ENCODE measurements at places on chromosomes 12 and 14. TPM values are rescaled to one million over a fixed set of nuclear protein-coding genes. Genes with fewer than 3 reads are reported as not detected.

PLEKHD1 gene
- total RNA-seq, result 0.20 TPM

STXBP6 gene
- total RNA-seq, result 20.1 TPM

NGB gene
- total RNA-seq, result not detected

GARIN6 gene
- total RNA-seq, result not detected

PLEKHH1 gene
- 5.2 TPM for total RNA-seq

NTN4 gene
- 58.6 TPM for total RNA-seq

GRCh38 chr14:64232095-64232838 lies 61.9 kb downstream of the ESR2 start:
- DNase-seq, result peak; percentile 61

DNA sequence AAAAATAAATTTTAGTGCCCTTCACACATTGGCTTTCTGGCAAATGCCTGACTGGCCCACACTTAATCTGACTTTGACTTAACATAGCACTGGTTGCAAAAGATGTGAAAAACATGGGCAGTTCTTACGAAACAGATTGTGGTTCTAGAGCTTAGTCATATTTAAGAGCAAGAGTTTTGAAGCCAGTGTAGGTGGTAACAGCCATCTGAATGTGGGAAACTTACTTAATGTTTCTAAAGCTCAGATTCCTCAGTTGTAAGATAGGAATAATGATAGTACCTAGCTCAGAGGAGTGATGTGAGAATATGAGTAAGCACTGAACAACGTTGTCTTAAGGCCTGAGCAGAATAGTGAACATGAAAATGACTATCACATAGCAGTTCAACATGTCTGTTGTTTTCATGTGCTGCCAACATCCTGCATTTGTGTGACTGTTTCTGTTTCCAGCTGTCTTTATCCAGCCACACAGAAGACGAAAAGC lies 262.7 kb downstream of the SYT1 start:
- no peak for DNase-seq

GRCh38 chr14:104130974-104131651 lies 7.3 kb upstream of the KIF26A start:
- DNase-seq, result peak; percentile 66

- DNase-seq, result no peak
Measured at GRCh38 chr12:99553461-99553860, 94.1 kb upstream of the GARIN6 start.

DNA sequence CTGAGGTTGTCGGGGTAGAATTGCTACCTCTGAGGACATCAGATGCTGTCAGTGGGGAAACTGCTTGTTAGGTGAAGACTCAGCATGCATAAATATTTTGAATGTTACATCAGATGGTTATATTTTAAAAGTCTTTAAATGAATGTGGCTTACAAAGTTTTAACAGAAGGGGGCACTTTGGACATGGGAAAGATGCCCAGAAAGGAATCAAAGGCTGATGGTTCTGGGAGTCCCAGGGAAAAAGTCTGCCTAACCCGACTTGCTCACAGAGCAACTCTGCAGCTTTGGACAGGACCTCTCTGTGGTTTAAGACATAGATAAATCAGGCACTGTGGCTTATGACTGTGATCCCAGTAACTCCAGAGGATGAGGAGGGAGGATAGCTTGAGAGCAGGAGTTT lies 474.9 kb downstream of the ATP23 start:
- DNase-seq, result no peak

DNA sequence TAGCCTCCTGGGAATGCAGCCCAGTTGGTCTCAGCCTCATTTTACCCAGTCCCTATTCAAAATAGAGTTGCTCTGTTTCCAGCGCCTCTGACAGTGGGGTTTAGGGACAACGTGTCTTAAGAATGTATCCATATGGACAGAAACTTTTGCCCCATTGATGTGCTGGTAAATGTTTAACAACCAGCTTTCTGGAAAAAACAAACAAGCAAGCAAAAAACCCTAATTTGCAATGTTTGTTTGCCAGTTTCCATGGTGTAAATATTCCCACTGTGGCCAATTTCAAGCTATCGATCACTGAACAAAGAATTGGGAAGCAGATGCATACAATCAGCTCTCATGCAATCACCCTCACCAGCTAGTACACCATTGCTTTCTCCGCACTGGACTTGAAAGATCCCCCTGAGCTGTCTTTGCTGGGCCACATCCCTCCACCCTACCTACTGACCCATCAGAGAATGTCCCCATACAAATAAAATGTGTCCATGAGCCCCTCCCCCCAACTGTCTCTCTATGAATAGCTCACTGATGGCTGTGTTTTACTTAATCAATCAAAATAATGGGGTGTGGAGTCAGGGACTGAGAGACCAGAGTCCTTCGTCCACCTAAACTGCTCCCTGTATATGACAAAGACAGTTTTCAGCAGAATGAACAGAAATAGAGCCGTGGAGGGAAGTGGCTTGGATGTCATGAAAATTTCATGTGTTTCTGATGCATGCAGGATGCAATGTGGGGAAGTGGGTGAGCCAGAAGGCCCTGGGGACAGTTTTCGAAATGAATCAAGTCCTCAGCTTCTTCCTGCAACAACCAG lies 40.8 kb downstream of the CCDC60 start:
- DNase-seq, result no peak

- DNase-seq, result no peak
Measured at GRCh38 chr12:121241156-121241970, 31.4 kb downstream of the P2RX4 start.

GRCh38 chr12:105814283-105814682 lies 324.5 kb downstream of the NUAK1 start:
- DNase-seq, result no peak

All from heart left ventricle (tissue), 16 donors.